Eye (tissue), 1 donor: ENCODE measurements at places on chromosomes 1 and 21.

DNA sequence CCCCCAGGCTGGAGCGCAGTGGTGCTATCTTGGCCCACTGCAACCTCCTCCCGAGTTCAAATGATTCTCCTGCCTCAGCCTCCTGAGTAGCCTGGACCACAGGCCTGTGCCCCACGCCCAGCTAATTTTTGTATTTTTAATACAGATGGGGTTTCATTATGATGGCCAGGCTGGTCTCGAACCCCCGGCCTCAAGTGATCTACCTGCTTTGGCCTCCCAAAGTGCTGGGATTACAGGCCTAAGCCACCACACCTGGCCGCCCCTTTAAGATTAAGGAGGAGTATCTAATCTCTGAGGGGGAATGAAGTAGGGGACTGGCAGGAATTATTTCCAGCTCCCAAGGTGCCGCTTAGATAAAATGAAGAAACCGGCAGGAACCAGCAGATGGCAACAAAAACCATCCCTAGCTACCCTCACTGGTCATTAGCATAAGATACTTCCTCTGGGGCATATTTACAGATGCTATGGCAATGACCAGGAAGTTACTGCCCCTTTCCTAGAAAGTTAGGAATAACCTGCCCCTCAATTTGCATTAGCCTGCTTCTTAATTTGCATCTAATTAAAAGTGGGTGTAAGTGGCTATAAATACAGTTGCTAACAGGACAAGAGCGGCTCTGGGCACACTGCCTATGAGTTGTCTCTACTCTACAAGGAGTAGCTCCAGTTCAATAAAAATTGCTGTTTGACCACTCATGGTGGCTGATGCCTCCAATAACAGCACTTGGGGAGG lies 7.1 kb upstream of the NSUN4 start:
- DNase-seq = peak; percentile 27

- no peak for DNase-seq
Observed at GRCh38 chr21:43779660-43780059, 3.6 kb upstream of the CSTB start.

- no peak for DNase-seq
Observed at GRCh38 chr1:221832617-221833016, 90.7 kb upstream of the DUSP10 start.

- DNase-seq = peak; percentile 24
Observed at GRCh38 chr1:10213186-10213705, 2.9 kb downstream of the KIF1B start.

DNA sequence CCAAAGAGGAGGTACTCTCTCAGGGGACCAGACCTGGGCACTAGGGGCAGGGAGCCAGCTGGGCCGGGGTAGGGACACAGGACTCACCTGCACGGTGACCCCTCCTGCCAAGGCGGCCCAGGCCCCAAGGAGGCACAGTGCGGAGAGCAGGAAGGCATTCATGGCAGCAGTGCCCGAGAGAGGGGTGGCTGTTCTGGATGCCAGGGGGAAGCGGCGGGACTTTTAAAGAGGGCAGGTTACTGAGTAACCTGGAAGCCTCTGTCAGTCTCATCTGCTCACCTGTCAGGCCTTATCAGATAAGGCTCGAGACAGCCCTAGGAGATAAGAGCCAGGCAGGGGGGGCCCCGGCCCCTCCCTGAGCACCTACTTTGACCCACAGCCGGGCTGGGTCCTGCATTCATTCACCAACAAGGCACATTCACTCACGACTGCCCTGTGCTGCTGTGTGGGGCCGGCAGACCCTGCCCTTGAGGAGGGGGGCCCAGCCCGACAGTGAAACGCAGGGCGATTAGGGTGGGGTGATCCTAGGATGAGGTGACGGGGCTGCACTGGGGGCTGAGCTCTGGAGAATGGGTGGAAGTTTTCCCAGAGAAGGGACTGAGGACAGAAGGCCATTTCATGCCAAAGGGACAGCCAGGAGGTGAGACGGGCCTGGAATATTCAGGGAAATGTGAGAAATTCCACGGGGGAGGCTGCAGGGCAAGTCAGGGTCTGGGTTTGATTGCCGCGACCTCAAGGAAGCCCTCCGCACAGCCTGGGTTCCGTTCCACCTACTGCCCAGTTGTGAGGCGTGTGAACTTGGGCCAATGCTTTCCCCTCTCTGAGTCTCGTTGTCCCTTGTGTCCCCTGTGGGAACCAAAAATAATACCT lies at the start of gene GUCA2A:
TSS of gene GUCA2A (minus strand) at position 195 of the 870 bp plus-strand sequence. CDS start at position 162, 33 bp downstream.
- no peak for DNase-seq

DNA sequence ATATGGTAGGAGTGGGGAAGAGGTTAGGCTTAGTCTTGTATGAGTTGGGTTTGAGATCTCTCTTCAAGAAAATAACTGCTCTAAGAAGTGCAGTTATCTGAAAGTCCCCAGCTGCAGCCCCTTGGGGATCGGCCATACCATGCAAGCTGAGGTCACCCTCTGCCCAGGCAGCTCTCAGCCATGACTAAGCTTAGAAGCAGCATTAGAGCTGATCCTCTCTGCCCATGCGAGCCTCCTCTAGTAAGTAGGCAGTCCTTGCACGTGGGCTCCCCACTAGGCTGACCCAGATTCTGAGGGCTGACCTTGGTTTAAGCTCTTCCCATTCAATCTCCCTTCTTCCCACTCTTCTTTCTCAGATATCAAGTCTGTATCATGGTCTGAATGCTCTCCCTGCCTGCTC lies 121.0 kb upstream of the UBE2U start:
- no peak for DNase-seq

DNA sequence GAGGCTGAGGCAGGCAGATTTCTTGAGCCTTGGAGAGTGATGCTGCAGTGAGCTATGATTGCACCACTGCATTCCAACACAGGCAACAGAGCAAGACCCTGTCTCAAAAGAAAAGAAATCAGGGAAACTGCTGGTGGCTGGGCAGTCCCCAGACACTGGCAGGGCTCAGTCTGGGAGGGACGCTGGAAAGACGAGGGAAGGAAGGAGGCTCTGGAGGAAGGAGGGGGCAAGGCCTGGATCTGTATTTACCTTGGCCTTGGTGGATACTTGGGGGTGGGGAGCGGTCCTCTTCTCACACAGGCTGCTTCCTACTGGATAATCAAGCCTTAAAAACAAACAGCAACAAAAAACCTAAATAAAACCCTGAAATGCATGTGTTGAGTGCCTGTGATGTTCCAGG lies 24.4 kb downstream of the KCNQ4 start:
- no peak for DNase-seq

GRCh38 chr1:39392851-39393573 lies 98.4 kb upstream of the BMP8A start:
- no peak for DNase-seq
